ENCODE measurements at places on chromosomes 11 and 22.
A peak's percentile ranks its signal among the peaks of the same experiment; 100 is the strongest.

DNA sequence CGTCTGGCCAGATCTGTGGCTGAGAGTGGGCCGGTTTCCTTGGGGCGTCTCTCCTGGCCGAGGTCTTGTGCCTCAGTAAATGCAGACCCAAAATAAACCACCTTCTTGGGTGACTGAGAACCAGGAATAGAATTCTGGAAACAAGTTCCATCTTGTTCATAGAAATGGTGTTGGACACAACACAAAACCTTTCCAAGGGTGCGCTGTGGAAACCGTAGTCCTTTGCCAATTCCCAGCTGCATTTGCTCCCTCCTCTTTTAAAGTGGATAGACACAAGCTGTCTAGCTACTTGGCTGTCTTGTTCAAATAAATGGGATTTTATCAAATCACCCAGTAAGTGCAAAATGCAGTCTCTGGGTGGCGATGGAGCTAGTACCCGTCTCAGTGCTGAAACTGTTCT lies 300.2 kb downstream of the SHANK2 start:
- no peak for DNase-seq

GRCh38 chr22:37749831-37750595 lies 53.2 kb downstream of the TRIOBP start:
- DNase-seq: no peak

GRCh38 chr11:108565653-108566052 lies 27.9 kb downstream of the EXPH5 start:
- DNase-seq: no peak

DNA sequence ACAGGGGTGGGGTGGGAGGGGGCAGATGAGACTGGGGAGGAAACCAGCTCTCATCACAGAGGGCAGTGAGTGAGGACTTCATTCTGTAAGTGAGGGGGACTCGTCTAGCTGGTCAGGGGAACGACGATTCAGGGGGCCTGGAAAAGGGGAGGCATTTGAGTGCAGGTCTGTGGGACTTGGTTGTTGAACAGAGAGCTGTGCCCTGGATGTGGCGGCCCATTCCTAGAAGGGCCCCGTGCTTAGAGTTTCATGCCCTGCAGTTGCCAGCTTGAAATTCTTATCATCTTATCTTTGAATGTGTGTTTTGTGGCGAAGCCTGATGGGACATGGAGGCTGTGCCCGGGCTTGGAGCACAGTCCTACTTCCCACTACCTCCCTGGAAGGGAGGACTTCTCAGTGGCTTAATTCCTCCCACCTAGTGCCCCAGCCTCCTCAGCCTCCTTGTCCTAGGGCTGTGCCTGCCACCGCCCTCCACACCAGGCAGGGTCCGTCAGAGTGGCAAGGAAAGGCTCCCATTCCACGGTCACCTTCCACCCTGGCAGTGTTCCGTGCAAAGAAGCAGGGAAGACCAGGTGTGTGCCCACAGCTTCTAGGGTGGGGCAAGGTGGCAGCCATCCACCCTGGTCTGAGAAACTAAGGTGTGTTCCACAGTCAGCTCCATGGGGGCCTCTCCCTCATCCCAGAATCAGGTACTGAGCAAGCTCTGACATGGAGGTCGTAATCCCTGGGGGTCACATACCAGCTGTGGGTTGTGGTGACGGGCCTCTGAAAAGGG lies 59.7 kb upstream of the LMO1 start:
- DNase-seq: no peak

- DNase-seq: no peak
These were observed 4.5 kb upstream of the EIF3F start for GRCh38 chr11:7982582-7983119.

DNA sequence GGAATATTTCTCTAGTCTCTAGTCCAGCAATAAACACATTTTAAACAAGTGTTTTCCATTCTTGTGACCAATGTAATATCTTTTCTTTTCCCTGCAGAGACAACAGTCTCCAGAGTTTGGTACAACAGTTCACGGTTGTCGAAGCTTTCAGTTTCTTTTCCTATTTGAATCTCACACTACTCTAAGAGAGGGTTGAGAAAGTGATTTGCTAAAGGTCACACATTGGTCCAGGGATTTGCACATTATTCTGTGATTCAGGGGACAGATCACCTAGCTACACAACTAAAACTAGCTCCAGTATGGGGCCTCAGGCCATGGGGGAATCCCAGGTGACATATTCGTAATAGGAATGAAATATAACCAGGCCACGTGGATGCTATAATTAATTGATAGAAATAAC lies 132.5 kb downstream of the HIPK3 start:
- DNase-seq: peak; percentile 43
